ENCODE measurements at places on chromosomes 12 and 14. TPM values are rescaled to one million over a fixed set of nuclear protein-coding genes. Genes with fewer than 3 reads are reported as not detected.
A peak's percentile ranks its signal among the peaks of the same experiment; 100 is the strongest.

GRCh38 chr12:55732288-55732687 lies 3.5 kb upstream of the CD63 start:
- peak; percentile 67 for DNase-seq

DNA sequence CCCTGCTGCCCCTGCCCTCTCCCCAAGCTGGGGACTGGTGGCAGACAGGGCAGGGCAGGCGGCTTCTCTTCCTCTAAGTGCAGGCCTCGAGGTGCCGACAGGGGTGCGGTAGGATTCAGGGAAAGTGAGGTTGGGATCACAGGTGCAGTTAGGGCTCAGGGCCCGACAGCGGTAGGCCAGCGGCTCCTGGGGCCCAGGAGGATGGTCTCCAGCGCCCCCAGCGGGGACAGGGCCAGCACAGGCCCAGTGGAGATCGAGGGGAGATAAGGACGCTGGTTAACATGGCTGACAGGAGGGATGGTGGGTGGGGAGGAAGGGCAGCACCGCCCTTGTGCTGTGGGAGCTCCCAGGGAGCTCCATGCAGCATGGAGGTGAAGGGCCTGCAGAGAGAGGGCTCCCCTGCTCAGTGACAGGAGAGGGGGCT lies 935 bp upstream of the CRIP1 start:
- DNase-seq, result peak; percentile 82

DNA sequence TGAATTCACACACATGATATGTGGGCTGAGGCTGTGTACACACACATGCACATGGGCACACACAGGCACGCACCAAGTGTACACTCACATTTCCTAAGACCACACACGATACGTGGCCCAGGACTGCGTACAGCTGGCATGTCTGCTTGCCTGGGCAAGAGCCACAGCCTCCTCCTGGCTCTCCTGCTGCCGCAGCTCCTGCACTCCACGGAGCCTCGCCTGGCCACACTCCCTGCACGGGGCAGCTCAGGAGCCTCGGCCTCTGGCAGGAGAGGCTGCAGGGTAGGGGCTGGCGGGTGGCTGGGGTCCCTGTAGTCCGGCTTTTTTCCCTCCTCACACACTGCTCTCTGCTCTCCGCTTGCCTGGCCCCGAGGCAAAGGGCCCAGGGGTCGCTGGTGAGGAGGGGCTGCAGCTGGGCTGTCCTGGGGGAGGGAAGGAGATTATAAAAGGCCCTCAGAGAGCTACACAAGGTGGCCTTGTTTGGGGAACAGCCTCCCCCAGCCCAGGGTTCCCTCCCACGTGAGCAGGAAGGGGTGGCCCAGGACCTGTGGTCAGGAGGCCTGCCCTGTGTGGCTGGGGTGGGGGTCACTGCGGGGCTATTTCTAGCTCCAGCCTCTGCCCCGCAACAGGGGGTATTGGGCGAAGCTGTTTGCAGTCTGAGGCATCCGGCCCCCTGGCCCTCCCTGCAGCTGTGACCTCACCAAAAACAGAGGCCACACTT lies 89.0 kb upstream of the SFSWAP start:
- DNase-seq, result peak; percentile 73

DNA sequence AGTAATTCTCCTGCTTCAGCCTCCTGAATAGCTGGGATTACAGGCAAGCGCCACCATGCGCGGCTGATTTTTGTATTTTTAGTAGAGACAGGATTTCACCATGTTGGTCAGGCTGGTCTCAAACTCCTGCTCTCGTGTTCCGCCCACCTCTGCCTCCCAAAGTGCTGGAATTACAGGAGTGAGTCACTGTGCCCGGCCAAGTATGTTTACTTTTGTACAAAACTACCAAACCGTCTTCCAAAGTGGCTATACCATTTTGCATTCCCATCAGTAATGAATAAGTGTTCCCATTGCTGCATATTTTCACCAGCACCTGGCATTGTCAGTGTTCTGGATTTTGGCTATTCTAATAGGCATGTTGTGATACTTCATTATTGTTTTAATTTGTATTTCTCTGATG lies 8.4 kb upstream of the KRT6A start:
- DNase-seq, result no peak

COCH gene
- 1.2 TPM for total RNA-seq

DNA sequence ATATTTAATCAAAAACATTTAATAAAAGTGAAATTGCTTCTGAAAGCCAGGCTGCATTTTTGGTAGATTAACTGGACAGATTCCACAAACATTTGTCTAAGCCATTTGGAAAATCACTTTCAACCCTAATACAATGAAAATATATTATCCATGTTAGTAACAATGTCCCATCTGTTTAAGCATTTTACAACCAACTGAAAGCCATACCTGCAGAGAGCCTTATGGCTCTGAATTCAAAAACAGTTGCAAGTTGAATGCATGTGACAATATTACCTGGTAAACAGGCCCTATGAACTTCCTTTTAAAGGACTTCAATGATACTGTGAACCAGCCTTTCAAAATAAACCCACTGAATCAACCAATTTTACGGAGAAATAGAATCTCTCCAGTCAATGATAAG lies 468.1 kb downstream of the BTG1 start:
- DNase-seq, result no peak

DNA sequence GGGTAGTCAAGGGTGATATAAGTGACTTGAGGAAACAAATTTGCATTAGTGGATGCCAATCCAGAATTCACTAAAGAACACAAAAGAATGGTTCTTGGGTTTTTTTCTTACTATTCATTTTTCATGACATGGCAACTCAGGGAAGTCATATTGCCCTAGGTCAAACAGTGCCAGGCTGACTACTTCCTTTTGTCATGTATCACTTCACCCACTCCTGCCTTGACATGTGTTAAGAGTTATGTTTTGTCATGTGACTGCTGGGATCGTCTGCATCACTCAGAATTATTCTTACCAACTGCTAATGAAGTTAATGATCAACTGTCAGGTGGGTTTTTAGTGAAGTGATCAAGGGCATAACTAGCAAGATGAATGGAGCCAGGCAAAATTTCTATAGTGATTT lies 74.2 kb downstream of the PRORP start:
- DNase-seq, result no peak

SDSL gene
- total RNA-seq, result 5.5 TPM

- no peak for DNase-seq
Observed at GRCh38 chr12:41835556-41835955, 309.1 kb downstream of the GXYLT1 start.

TDRD9 gene
- 1.00 TPM for total RNA-seq

GRCh38 chr12:70615174-70615866 lies 21.9 kb downstream of the PTPRB start:
- no peak for DNase-seq

DNA sequence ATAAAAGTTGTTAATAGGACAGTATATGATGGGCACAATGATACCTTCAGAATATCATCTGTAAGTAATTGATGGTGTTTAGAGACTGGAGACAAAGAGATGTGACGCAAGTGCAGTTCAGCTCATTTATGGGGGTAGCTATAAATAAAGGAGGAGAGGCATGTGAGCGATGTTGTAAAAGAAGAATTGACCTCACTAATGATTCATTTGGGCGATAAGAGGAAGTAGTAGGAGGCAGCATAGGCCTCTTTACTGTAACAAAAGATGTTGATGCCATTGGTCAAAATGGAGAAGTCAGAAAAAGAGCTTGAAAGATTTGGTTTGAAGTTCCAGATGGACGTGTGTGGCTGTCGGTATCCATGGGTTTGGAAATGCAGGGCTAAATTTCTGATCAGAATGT lies 70.0 kb downstream of the FLRT2 start:
- DNase-seq, result no peak

GRCh38 chr14:41739203-41739602 lies 132.5 kb downstream of the LRFN5 start:
- no peak for DNase-seq
